ENCODE measurements at places on chromosomes 12 and 14.

DNA sequence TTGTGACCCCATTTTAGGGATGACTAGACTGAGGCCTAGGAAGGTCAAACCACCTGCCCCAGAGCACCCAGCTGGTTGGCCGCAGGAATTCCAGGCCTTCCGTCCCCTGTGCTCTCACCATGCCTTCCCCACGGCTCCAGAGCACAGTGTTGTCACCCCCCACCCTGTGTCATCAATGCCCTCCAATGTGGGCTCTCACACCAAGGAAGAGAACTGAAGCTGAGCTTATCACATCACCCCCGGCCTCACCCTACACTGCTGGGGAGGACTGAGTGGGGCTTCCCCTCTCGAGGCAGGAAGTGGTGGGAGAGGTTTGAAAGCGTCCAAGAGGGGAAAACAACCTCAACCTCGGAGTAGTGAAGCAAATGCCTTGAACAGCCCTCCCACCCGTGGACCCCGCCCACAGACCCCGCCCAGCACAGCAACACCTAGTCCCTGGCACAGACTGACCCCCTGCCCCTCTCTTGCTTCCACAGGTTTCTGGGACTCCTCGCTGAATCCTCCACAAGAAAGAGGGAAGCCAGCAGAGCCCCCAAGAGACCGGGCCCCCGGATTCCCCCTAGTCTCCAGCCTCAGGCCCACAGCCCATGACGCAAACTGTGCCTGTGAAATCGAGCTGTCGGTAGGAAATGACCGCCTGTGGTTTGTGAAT, 97.2 kb downstream of the LGMN start:
- no peak for DNase-seq

GRCh38 chr14:100711493-100711892, 15.2 kb upstream of the DLK1 start:
- peak; percentile 53 for DNase-seq

DNA sequence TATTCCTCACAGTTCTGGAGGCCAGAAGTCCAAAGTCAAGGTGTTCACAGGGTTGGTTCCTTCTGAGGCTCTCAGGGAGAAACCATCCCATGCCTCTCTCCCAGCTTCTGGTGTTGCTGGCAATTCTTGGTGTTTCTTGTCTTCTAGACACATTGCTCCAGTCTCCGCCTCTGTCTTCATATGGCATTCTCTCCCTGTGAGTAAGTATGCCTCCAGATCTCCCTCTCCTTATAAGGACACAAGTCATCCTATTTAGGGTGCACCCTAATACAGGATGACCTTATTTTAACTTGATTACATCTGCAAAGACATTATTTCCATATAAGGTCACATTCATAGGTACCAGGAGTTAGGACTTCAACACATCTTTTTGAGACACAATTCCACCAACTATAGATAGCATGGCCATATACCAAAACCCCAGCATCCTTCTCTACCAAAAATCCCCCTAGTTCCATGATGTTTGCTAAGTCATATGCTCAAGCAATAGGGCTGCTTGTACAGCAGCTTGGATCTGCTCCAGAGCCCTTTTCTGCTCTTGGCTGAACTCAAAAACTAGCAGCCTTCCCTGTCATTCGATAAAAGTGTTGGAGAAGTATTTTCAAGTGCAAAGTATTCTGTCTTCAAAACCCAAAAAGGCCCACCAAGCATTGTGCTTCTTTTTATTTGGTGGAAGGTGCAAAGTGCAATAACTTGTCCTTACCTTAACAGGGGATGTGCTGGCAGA, 79.2 kb upstream of the CMKLR1 start:
- no peak for DNase-seq

DNA sequence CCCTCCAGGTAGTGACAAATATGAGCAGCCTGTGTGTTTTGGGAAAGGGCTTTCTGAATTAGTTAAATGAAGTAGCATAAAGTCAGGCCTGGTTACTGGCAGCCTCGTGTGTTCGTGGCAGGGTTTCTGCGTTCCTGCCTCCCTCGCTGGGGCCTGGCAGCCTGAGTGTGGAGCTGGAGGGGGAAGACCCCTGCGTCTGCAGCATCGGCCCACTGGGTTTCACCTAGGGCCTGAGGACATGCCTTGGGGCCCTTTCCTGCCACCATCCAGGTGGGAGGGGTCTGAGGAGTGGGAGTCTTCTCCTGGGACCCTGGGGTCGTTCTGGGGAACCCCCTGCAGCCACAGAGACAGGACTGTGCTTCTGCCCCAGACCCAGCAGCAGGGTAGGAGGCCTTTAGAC, 20.4 kb upstream of the AMN start:
- DNase-seq = no peak

GRCh38 chr12:105968025-105968424, 170.7 kb downstream of the NUAK1 start:
- no peak for DNase-seq

- DNase-seq = no peak
These were observed 9.7 kb downstream of the PCBP2 start for GRCh38 chr12:53461591-53461990.

DNA sequence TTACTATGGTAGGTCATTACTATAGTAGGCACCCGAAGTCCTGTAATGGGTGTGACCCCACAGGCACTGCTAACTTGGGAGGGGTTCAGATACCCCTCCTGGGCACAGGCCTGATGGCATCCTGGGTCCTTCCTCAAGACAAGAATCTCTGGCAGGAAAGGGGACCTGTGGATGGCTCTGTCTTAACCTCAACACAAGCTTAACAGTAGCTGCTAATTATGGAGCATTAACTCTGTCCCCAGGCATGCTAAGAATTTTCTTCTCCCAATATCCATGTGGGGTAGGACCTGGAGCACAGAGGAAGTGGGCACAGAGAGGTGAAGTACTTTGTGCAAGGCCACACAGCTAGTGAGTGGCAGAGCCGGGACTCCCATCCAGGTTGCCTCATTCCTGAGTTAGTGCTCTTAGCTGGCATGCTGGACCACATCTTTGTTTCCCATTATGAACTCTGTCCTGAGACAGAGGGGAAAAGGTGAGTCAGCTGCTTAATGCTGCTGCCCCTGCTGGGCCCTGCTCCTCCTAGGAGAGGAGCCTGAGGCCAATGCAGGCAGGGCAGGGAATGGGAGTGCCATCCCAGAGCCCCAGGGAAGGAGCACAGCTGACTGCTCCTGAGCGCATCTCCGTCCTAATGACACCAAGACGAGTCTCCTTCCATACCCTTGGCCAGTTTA, 32.1 kb downstream of the GALNT16 start:
- DNase-seq = no peak

Measured in WERI-Rb-1 (cell line).